ENCODE measurements at places on chromosomes 5 and 9.

GRCh38 chr5:99449786-99450185, 521.0 kb upstream of the CHD1 start:
- DNase-seq = no peak

GRCh38 chr5:79853028-79853427, 138.0 kb downstream of the MTX3 start:
- DNase-seq = no peak

DNA sequence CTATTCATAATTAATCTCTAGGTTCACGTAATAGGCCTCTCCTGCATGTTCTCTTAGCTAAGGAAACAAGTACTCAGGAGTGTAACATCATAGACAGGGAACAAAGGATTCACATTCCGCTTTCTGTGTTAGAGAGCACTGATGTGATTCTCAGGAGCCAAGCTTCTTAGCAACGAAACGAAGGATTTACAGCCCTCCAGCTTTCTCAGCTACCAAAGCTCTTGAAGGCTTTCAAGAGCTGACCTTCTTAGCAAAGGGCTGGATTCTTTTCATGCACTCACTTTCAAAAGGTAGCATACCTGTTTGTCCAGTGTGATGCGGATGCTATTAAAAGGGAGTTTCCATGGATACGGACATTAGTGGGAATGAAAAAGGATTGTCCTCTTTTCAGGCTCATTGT, 107.4 kb downstream of the TUSC1 start:
- no peak for DNase-seq

GRCh38 chr9:35367451-35367850, 122.5 kb upstream of the RUSC2 start:
- DNase-seq = no peak

- DNase-seq = no peak
Observed at GRCh38 chr5:119402555-119402954, 46.7 kb downstream of the TNFAIP8 start.

DNA sequence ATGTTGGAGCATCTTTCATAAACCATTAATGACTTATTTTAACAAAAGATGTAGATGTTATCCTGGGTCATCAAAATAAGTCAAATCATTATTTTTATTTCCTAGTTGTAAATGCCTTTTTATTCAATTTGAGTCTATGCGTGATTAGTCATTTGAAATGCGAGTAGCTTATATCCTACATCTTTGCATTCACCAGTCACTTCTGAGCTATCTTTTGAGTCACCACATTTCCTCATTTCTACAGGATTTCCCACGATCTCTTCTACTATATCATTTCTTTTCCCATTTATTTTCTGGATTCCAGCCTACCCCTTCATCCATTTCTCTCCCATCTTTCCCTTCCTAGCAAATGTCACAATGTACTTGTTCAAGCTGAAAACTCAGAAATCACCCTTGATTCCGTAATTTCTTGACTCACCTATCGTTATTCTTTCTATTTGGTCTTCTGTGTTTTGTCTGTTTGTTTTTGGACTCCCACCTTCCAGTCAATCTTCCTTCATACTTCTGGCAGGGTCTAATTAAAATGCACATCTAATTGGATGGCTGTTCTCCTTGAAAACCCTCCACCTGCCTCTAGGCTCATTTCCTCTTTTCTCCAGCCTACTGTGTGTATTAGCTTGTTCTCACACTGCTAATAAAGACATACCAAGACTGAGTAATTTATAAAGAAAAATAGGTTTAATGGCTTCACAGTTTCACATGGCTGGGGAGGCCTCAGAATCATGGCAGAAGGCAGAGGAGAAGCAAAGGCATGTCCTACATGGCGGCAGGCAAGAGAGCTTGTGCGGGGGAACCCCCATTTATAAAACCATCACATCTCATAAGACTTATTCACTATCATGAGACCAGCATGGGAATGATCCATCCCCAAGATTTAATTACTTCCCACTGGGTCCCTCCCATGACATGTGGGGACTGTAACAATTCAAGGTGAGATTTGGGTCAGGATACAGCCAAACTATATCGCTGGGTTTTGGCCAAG, 112.4 kb downstream of the MEF2C start:
- DNase-seq = no peak

DNA sequence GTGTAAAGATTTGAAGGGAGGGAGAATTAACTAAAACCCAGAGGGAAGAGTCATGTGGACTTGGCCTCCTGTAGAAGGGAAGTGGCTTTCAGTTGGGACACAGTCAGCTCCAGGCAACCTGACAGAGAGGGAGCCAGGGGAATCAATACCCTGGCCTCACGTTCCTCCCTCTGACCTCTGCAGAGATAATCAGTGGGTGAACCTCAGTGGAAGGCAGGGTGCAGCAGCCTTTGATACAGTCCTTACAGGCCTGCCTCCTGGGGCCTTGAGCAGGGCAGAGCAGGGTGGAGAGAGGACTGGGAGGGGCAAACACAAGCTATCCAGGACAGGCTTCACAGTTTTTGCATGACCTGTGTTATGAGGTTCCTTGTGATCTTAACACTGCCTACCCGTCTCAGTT, 61.9 kb upstream of the GPBP1 start:
- DNase-seq = no peak

GRCh38 chr9:73575101-73576060, 423.7 kb downstream of the ANXA1 start:
- DNase-seq = no peak

- no peak for DNase-seq
Observed at GRCh38 chr5:165130656-165131055, 1625.2 kb downstream of the MAT2B start.

DNA sequence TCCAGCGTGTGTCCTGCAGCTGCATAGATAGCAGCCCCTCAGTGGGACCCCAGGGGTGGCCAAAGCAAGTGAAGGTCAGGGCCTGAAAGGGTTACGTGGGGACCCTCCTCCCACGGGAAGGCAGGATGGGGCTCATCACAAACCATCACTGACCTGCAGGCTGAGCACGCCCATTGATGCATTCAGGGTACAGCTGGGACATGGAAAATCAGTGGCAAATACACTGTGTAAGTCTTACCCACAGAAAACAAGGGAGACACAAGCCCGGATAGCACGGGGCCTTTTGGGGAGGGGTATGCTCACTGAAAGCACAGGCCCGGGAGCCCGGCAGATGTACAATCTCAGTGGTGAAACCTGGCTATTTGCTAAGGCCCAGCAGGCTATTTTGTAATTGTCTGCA, 49.1 kb downstream of the SEMA4D start:
- DNase-seq = no peak

- no peak for DNase-seq
Observed at GRCh38 chr5:3302228-3302627, 293.4 kb upstream of the IRX1 start.

- no peak for DNase-seq
Observed at GRCh38 chr9:30160570-30160969, 2223.9 kb upstream of the ACO1 start.

- no peak for DNase-seq
Observed at GRCh38 chr5:134714120-134714519, 24.2 kb upstream of the CAMLG start.

- peak; percentile 19 for DNase-seq
Observed at GRCh38 chr5:82174128-82174918, 103.8 kb downstream of the RPS23 start.

- DNase-seq = no peak
Observed at GRCh38 chr9:137705906-137706305, 87.1 kb downstream of the EHMT1 start.

- no peak for DNase-seq
Observed at GRCh38 chr9:137293482-137294090, 8.5 kb downstream of the NRARP start.

GRCh38 chr5:75342836-75343235, 5.8 kb downstream of the HMGCR start:
- DNase-seq = no peak

GRCh38 chr5:152861231-152861630, 456.2 kb upstream of the NMUR2 start:
- DNase-seq = no peak

DNA sequence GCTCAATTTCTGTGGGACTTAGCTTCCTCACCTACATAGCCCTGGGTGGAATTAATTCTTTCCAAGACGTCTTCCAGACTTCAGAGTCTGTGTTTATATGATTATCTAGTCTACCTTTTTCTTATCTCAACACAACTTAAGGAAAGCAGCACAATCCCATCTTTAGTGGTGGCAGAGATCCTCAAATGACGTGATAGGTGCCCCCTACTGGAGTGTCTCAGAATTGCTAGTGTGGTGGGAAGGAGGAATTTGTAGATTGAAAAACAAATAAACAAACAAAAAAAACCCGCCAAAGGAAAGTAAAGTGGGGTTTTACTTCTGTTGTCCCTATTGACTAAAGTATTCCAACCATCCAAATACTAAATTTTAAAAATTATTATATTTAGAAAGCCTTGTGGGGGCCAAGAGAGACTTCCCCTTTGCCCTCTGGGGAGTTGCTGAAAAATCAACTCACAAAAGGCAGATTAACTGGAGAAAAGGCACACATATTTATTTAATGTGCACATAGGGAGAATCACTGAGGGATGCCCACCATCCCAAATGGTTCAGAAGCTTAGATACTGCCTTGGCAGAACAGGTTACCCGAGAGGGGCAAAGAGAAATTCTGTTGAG, 283.3 kb downstream of the TMEM167A start:
- peak; percentile 5 for DNase-seq

DNA sequence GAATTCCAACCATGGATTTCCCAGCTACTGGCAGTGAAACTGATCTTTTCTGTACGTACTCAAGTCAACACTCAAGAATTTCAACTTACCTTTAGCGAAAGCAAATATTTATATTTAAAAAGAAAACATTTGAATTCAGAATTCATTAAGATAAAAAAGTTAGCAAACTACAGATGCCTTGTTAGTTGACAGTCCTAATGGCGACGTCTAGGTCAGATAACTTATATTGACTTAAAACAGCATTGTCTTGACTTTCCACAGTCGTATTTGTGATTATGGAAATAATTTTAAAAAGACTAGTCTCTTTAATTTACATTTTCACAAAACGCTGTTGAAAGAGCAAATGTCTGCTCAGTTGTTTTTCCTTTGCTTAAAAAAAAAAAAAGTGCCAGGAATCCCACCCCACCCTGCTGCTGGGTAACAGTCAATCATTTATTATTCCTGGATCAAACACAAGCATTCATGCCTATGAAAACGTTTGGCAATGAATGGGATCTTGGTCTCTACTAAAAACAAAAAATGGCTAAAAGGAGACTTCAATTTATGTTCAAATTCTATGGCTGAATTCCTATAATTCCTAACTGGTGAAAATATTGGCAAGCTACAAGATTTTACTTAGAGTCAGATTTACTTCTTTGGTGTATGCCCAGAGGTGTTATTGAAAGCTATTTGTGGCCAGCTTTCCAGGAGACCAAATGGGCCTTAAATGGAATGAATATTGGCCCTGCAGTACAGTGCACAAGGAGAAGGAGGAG, 22.0 kb downstream of the OR2S2 start:
- no peak for DNase-seq

DNA sequence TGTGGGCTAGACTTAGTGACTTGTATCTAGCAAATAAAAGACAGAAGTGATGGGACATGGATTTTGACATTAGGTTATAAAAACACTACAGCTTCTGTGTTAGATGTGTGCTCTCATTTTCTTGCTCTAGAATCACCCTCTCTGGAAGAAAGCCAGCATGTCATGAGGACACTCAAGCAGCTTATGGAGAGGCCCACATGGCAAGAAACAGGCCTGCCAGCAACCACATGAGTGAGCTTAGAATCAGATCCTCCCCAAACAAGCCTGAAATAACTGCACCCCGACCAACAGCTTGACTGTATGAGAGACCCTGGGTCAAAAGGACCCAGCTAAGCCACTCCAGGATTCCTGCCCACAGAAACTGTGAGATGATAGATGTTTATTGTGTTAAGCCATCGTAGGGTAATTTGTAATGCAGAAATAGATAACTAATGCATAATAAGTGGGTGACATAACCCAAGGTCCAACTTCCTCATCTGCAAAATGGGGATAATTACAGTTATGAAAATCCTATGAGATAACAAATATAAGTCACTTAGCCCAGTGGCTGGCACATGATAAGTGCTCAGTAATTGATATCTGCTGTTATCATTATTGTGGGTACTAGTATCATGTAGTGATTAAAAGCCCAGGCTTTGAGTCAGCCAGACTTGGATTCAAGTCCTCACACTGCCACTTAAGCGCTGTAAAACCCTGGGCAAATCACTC, 86.5 kb downstream of the KLHL3 start:
- DNase-seq = no peak

DNA sequence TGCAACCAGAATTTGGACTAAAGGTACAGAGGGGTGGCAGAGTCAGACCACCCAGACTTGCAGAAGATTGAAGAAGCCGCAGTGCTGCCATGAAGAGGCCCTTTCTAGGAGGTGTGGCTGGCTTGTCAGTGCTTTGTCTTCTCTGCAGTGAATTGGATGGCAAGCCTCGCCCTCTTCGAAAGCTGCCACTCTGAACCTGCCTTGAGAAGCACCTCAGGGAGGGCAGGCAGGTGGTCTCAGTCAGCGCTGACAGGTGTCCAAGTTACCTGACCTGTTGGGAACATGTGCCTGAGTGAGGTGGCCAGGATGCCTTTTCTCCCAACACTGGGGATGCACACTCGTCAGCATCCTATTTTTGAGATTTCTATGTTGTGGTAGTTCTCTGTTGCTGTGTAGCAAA, 6.2 kb downstream of the TENT4A start:
- no peak for DNase-seq

- no peak for DNase-seq
Observed at GRCh38 chr5:15425766-15426165, 74.2 kb upstream of the FBXL7 start.

GRCh38 chr5:118791926-118792734, 196.2 kb downstream of the DTWD2 start:
- DNase-seq = no peak

DNA sequence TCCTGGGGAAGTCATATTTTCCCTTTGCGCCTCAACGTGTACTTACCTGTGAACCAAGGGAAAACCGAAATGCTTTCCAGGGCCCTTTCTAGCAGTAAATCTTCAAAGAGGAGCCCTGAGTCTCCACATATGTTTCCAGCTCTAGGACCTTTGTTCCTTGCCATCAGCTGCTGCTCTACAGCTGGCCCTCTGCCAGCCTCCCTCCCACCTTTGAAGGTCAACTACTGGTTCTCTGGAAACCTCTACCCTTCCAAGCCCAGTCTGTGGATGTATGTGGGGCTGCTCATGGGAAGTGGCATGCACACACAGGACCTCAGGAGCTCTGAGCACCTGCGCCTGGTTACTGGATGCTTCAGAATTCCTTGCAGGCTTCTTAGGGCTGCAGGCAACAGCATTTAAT, 117.2 kb downstream of the PSD2 start:
- no peak for DNase-seq

GRCh38 chr9:37840560-37841194, 40.1 kb downstream of the DCAF10 start:
- DNase-seq = no peak

- DNase-seq = no peak
Observed at GRCh38 chr5:96144289-96144688, 182.6 kb upstream of the ELL2 start.

Measured in stimulated activated CD8-positive, alpha-beta memory T cell treated with anti-CD3 and anti-CD28 coated beads, Interleukin-15, amount 100 ng/mL, for 4 hours (primary cell).